T-helper 22 cell (primary cell): ENCODE measurements at places on chromosomes 1 and 21.
A peak's percentile ranks its signal among the peaks of the same experiment; 100 is the strongest.

DNA sequence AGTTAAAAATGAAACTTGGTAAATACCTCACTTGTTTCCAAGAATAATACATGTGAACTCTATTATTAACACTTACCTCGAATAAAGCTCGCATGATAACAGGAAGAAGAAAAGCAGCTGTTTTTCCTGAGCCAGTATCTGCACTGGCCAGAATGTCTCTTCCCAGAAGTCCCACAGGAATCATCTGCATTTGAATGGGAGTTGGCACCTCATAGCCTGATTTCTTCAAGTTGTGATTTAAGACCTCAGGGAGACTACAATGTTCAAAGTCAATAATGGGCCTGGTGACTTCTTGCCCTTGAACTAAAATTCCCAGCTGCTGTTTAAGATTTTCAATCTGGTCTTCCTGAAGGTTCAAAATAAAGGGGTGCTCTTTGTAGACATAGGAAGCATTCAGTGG lies 3.8 kb downstream of the DDX59 start:
- DNase-seq = no peak

DNA sequence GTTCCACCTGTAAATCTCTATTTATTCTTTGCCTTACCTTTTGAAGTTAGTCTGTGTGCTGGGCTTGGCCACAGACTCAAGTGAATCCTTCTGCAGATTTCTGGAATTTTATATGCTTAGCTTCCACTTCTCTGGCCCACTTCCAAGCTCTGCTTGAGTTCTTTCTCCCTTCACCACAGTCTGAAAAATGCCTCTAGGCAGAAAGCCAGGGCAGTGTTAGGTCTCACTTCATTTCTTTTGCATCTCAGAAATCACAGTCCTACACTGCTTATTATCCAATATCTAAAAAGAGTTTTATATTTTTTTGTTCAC lies 48.9 kb downstream of the INKA2 start:
- no peak for DNase-seq

- DNase-seq = no peak
Measured at GRCh38 chr1:177048314-177049069, 116.0 kb downstream of the ASTN1 start.

GRCh38 chr21:44846485-44847260 lies 26.8 kb downstream of the PTTG1IP start:
- DNase-seq = no peak

DNA sequence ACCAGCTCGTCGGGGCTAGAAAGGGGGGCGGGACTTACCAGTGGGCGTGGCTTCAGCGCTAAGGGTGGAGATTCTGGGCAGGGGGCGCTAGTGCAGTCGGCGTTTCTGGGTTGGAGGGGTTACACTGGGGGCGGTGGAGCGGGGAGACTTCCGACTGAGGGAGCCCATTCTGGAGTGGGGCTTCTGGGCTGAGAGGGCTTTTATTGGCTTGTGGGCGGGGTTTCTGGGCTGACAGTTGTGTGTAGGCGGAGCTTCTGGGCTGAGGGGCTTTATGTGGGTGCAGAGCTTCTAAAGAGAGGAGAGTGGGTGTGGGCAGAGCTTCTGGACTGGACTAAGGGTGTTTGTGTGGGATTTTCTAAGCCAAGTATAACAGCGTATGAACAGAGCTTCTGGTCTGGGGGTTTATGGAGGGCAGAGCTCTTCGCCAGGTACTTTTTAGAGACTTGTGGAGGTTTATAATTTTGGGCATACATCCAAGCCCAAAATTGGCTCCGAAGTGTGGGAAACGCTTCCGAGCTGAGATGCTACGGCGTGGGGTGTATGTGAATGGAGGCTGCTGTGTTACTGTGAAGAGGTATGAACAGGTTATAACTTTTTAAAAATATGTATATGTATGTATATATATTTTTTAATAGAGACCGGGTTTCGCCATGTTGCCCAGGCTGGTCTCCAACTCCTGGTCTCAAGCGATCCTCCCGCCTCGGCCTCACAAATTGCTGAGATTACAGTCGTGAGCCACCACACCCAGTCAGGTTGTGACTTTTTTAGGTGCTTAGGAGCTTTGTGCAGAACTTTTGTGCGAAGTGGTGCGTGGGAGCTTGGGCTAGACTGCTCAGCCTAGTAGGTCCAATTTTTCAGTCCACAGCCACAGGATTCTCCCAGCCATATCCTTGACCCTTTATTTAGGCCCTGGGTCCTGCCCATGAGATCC lies 825 bp downstream of the TMEM39B start:
- DNase-seq = peak; percentile 85

DNA sequence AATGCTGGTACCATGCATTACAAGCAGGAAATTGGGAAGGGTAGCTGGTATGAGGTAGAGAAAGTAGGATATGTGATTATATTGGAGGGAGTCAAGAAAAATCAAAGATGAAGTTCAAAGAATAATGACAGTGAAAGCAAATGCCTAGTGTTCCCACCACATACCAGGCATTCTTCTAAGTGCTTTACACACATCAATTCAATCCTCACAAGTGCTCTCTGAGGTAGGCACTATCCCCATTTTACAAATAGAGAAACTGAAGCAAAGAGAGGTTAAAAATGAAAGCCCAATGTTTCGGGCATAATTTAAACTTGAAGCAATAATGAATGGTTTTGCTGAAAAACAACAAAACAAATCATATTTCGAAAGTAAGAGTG lies 40.1 kb upstream of the MCOLN3 start:
- no peak for DNase-seq

DNA sequence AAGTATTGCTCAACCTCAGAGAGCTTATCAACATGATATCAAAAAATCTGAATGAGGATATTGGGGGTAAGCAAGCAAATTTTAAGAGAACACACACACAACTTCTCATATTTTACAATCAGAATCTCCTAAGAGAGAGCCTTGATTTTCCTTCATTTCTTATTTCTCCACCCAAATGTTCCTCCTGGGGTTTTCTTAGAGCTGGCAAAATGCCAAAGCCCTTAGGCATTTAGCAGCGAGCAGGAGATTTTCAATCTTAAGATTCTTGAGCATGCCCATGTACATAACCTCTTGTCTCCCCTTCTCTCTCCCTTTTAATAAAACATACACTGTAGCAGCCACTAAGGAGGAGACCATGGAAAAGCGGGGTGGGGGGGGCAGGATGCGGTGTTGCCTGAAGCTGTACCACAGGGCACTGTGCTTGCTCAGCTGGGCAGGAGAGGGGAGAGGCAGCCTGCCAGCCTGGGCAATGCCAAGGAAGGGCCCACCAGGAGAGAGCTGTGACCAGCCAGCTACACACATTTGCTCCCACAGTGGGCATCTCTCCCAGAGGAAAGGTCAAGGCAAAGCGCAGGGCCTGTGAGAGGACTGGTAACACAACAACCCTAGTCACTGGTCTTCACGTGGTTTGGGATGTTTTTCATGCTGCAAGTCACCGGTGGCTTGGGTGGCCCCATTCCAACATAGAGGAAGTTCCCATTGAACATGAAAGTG lies 4.3 kb downstream of the BRINP2 start:
- DNase-seq = no peak

DNA sequence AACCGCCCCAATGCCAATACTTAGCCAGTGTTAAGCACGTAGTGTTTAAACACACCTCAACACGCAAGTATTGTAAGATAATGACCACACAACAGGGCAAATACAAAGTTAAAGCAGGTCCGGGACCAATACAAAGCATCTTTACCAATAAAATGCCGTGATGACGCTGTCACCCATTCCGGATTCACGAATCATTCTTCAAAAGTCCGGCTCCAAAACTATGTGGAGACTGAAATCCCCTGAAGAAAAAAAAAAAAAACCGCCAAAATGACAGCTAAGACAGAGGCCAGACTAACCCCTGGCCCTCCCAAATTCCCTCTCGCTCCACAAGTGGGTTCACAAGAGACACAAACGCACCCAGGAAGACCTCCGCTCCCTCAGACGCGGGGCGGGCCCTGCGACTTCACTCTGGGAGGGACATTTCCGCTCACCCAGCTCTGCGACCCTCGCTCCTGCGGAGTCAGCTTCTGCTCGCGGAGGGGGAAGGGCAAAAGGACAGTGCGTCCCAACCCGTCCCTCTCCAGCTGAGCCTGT lies 625 bp upstream of the DARS2 start:
- DNase-seq = no peak

DNA sequence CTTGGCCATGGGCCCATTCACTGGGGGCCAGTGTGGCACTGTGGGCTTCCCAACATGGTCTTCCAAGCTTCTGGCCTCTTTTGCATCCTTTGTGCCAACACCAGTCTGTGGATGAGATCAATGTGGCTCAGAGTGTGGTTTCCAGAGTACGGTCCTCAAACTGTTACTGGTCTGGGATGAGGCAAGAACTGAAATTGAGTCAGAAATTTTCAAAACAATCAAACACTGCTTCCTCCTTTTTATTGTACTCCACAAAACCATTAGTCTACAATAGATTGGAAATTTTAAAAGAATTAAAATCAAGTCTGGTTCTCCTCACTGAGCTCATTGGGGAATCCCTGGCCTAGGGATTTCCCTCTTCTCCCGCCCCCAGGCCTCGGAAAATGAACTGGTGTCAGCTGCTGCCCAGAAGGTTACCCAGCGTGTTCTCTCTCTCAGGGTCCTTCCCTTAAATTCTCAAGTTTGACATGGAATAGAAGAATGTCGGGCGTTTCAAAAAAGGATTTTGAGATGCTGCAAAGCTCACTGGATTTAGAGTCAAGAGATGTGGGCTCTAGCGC lies 222.0 kb downstream of the SDCCAG8 start:
- no peak for DNase-seq

DNA sequence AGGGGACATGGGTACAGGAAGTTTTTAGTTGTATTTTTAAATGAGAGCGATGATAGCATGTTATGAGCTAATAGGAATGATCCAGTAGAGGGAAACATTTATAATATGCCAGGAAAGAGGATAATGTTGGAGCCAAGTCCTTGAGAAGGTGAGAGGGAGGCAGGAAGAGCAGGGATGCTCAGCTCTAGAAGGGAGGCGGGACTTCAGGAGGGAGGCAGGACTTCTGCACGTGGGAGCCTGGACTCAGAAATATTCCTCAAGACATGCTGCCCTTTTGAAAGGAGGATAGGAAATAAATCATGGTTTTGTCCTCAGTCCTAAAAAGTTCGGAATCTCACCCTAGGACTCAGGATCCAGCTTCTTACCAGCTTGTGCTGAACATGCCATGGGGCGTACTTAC lies 5.9 kb downstream of the ADARB1 start:
- no peak for DNase-seq

GRCh38 chr1:247336390-247336789 lies 4.7 kb upstream of the ZNF496 start:
- DNase-seq = no peak

DNA sequence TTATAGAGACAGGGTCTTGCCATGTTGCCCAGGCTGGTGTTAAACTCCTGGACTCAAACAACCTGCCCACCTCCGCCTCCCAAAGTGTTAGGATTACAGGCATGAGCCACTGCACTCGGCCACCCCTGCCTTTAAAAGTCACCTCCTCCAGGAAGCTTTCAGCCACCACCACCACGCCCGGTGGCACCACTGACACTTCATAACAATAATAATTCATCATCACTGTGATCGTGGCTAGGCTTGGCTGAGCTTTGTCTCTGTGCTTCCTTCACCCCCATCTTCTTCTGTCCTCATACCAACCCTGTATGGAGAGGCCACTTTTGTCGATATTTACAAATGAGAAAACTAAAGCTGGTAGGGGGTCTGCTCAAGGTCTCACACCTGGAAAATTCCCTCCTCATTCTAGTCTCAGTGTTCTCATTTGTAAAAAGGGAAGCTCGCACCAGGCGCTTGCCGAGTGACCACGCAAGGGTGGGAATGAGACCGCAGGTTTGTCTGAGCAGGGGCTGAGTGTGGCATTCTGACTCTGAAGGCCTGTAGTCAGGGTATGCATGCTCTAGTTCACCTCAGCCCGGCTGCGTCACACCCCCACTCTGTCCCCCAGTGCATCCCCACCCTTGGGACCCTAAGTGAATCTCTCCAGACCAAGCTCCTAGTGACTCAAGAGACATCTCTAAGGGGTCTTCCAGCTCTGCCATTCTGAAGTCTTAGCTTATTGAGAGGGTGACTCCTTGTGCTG lies 12.9 kb upstream of the EPHA2 start:
- no peak for DNase-seq

DNA sequence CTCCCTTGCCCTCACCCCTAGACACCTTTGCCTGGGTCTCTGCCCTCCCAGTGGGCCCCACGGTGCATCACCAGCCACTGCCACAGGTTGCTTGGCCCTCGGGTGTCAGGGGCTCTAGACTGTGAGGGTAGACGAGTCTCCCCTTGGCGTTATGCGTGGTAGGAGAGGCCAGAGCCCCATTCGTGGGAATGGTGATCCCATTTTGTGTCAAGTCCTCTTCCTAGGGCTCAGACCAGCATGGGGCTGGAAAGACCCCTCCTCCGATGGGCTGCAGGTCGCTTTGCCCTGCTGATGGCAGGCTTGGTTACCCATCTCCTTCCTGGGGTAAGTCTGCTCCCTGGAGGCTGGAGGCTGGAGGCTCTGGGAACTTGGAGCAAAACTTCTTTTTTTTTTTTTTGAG lies 42.4 kb downstream of the SLC30A1 start:
- DNase-seq = no peak

DNA sequence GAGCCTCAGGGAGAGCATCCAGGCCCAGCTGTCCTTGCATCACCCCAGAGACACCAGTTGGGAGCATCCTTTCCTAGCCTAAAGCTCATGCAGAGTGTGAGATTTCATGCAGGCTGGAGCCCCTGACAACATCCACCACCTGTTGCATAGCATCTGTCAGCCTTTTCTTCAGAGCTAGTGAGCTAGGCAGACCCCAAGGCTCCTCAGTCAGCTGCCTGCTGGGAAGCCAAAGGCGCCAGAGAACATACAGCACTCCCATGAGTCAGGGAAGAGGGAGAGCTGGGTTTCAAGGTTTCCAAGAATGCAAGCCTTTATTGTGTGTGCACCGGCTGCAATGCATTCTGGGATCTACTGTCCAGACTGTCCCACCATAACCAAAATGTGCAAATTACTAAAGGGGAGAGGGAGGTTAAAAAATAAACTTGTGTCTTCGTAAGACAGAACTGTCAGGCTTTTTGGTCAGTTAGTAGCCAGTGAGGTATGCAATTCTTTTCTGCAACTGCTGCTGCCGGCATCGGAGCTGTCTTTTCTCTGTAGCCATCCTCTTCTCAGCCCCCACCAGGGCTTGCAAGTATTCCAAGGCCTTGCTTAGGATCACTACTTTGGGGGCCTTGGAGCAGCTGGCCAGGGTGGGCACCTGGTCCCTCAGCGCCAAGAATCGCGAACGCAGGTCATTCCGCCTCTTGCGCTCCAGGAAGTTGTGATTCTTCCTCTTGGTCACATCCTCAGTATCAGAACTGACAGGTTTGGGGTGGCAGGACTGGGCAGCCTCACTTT lies 4.6 kb downstream of the MYCL start:
- no peak for DNase-seq
